ENCODE measurements at places on chromosomes 5 and 9. TPM values are rescaled to one million over a fixed set of nuclear protein-coding genes. Genes with fewer than 3 reads are reported as not detected.

The PGM5 gene
- total RNA-seq: 124 TPM

- no peaks in the 10 kb centered on the region for H3K4me1 ChIP-seq
- H3K4me3 ChIP-seq: no peak overlapping the region
- H3K27ac ChIP-seq: no peak overlapping the region
Measured at GRCh38 chr9:122334916-122335315, 35.9 kb upstream of the PTGS1 start.

GRCh38 chr5:59648949-59649921 lies 244.3 kb downstream of the PDE4D start:
- no peak overlapping the region for H3K27ac ChIP-seq
- no peaks in the 10 kb centered on the region for H3K27me3 ChIP-seq
- H3K4me1 ChIP-seq: no peaks in the 10 kb centered on the region
- no peak overlapping the region for H3K4me3 ChIP-seq
- DNase-seq: no peak

- H3K4me1 ChIP-seq: no peaks in the 10 kb centered on the region
- DNase-seq: peak; percentile 89
- H3K27me3 ChIP-seq: no peaks in the 10 kb centered on the region
- no peaks in the 10 kb centered on the region for H3K36me3 ChIP-seq
- no peak within 1 kb of the TSS for H3K27ac ChIP-seq
Measured at GRCh38 chr5:180353048-180353979, at the start of gene GFPT2. GFPT2 (minus strand) TSS chr5:180353336; CDS start chr5:180353217, 119 bp downstream.

DNA sequence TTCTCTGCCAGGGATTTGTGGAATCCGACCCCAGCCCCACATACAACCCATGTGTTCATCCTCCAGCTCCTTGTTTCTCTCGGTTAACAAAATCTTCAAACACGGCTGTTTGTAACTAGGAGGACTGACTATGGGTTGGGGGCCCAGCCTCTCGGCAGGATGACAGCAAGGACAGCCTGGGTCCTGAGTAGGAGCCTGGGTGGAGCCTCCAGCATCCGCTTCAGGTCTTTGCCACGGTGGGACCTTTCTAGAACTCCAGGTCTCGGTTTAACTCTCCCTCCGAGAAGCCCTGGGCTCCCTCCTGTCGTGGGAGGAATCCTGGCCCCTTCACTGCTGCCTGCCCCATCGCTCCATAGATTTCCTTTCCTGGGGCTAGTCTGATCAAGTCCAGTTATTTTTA lies 248.5 kb downstream of the PBX3 start:
- H3K27ac ChIP-seq: no peak overlapping the region
- peak; percentile 19 for DNase-seq
- H3K36me3 ChIP-seq: no peaks in the 10 kb centered on the region
- H3K4me3 ChIP-seq: no peak overlapping the region
